ENCODE measurements at places on chromosomes 1 and 21.
A peak's percentile ranks its signal among the peaks of the same experiment; 100 is the strongest.

GRCh38 chr1:204337583-204337982, 22.1 kb downstream of the PLEKHA6 start:
- DNase-seq: no peak

GRCh38 chr1:211609120-211610024, 30.4 kb upstream of the SLC30A1 start:
- DNase-seq: no peak

GRCh38 chr1:182054698-182055326, 6.7 kb downstream of the ZNF648 start:
- no peak for DNase-seq

GRCh38 chr21:38355992-38356781, 99.4 kb downstream of the KCNJ15 start:
- peak; percentile 10 for DNase-seq

GRCh38 chr21:35484032-35484431, 434.9 kb upstream of the RUNX1 start:
- no peak for DNase-seq

DNA sequence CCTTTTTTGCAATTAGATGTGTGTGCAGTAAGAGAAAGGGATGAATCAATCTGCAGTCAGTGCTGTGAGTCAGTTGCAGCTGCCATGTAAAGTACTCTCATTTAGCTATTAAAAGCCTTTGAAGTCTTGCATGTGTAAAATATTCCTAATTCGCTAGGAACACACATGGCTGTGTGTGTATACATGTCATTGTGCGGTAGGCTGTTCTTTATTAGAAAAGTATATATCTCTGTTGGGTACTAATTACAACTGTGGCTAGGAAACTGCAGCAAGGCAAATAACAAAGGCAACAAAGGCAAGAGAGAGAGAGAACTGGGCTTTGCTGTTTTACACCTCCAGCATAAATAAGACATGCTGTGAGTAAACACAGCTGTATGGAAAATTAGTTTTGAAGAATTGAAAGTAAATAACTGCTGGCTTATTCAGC, 41.7 kb downstream of the EPB41 start:
- peak; percentile 78 for DNase-seq

DNA sequence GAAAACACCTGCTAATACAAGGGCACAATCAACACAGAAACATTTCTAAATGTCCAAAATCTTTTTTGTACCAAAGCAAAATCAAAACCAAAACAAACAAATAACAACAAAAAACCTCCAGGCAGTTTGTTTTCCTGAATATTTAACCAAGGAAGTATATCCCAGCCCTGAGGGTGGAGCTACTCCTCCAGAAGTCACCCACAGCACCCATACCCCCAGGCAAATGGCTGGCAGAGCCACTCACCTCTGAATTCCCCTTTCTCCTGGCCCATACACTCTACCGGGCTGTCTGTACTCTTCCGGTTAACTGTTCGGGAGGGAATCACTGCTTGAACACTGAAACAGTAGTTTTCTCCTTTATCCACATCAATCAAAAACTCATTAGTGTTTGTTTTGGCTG, 9.5 kb downstream of the F3 start:
- no peak for DNase-seq

DNA sequence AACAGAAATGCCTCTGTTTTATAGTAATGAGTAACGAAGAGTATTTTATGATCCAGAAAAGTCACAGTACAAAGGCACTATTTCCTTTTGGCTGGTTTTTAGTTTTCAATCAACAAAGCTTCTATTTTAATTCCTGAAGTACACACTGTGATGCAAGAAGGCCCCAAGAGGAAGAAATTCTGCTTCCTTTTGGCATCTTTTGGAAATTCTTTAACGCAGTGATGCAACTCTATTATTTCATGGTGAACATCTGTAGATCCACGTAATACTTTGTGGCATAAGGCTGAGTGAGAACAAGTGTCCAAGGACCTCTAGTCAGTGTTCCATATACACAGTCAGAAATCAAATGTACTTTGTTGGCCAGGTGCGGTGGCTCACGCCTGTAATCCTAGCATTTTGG, 137.5 kb downstream of the TGFB2 start:
- no peak for DNase-seq

DNA sequence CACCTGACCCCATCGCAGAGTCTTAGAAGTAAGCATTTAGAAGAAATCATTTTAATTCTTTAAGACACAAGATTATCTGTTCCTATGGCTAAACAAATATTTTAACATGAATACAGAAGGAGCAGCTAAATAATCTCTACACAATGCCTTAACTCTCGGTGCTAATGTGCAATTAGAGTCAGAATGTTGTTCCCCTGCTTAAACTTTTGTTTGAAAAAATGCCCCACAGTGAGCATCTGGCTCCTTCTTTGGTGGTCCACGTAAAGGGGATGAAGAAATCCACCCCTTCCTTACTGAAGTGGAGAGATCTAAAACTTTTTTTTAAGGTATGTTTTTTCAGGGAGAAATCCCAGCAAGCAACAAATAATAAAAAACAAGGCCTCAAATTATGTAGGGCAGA, 55.2 kb downstream of the SLC45A1 start:
- no peak for DNase-seq

DNA sequence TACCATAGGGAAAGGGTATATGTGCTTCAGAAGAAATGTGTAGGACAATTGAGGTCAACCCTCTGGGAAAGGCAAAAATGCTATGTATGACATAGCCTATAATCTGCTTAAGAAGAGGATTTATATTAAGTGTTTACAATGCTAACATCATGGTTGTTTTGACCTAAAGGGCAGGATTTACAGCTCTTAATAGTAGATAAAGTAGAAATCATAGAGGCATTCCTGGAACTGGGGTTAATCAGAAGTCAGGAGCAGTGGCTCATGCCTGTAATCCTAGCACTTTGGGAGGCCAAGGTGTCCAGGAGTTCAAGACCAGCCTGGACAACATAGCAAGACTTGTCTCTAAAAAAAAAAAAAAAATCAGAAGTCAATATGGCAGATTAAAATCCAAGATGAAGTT, 8.7 kb upstream of the RPL11 start:
- no peak for DNase-seq

DNA sequence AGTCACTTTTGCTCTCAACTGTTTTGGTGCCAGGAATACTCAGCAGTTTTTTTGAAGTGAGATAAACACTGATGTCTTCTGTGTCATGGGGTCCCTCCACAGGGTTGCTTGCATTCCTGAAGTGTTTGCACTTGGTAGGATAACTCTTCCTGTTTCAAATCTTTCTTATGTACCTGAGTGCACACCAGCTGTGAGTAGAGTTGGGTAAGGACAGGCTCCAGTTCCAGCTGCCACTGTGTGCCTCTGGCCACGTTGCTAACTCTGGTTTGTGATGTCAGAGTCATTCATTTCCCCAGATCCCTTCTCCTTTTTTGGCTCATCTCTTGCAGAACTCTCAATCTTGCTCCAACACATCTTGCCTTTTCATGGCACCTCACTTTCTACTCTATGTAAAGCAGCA, 356.3 kb upstream of the B3GALT2 start:
- no peak for DNase-seq

GRCh38 chr1:11761988-11762406, at the start of gene C1orf167:
Gene C1orf167 (plus strand): TSS chr1:11762193. CDS start chr1:11764401, 2,208 bp downstream.
- no peak for DNase-seq
